ENCODE measurements at places on chromosomes 4 and X.

DNA sequence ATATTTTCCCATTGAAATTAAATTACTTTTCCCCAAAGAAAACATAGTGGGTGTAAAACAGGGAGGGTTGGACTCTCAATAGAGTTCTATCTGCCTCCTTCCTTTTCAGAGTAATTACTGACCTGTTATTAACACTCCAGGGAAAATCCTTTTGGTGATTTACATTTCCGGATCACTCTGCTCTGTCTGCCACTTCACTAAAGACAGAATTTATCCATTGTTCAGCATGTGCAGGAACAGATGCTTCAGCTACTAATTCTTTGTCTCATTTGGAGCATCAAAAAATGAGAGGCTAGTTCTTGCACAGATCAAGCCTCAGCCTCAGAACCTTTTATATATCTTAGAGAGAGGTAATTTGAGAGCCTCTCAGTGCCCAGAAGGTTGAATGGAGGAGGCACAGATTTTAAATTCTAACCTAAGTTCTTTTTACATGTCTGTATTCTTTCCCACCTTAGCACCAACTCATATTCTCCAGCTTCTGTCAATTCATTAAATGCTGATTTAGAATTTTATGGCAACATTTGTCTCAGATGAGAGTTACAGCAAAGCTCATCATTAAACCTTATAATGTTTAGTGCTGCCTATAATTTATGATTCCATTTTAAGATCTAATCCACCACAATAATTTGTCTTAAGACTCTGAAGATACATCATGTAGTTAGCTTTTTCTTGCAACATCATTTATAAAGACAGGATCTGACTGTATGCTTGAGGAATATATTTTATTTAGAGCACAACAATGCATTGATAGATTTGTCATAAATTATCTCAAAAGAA lies 1494.4 kb downstream of the STIM2 start:
- no peak for DNase-seq

GRCh38 chrX:44400588-44400987 lies 57.1 kb upstream of the EFHC2 start:
- no peak for DNase-seq

- no peak for DNase-seq
Observed at GRCh38 chr4:71732706-71733105, 51.2 kb downstream of the GC start.

DNA sequence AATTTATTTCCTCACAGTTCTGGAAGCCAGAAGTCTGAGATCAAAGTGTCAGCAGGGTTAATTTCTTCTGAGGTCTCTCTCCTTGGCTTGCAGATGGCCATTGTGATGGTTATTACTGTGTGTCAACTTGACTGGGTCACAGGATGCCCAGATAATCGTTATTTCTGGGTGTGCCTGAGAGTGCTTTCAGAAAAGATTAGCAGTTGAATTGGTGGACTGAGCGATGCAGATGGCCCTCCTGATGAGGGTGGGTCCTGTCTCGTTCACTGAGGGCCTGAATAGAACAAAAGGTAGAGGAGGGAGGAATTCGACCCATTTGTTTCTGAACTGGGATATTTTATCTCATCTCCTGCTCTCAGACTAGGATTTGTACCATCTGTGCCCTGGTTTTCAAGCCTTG lies 15.7 kb downstream of the SMIM43 start:
- DNase-seq: no peak

- peak; percentile 74 for DNase-seq
Observed at GRCh38 chrX:47619486-47620302, at the start of gene SYN1. Gene SYN1 (minus strand): TSS chrX:47619857. CDS start chrX:47619728, 129 bp downstream.

- DNase-seq: no peak
Observed at GRCh38 chr4:70624226-70624793, 4.2 kb upstream of the ENAM start.

DNA sequence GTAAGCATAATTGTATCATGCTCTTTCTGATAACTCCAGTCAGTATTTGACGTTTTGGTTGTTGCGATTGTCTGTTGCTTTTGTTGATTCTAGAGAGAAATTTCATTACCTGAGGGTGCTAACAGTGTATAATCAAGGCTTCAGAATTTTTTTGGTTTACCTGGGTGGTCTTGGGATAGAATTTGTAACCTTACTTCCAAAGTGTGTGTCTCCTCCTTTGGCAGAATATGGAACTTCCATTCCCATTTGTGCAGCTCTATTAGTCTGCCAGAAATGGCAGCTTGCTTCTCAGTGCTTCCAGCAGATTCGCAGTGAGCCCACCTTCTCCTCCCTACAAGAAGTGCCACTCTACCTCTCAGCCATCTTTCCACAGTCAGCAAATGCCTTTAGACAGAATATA lies 5.3 kb downstream of the COPS4 start:
- no peak for DNase-seq

- no peak for DNase-seq
Observed at GRCh38 chrX:21973321-21974010, 33.0 kb downstream of the SMS start.

- DNase-seq: no peak
Observed at GRCh38 chrX:133185119-133185518, 33.0 kb downstream of the TFDP3 start.

DNA sequence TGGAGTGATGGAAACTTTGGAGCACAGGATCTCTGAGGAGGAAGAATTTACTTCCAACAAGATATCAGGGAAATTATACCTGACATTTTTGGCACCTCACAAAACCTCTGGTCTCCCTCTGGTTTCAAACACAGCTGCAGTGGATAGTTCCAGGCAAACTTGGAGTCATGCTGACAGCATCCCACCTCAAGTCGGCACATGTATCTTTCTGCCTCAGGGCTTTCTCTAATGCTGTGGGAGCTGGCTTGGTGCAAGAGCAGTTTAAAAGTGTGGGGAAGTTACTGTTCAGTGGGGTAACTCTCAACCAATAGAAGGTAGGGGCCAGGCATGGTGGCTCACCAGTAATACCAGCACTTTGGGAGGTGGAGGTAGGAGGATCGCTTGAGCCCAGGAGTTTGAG lies 207.1 kb upstream of the NHS start:
- DNase-seq: no peak

GRCh38 chr4:112213856-112214255 lies 17.7 kb upstream of the AP1AR start:
- no peak for DNase-seq

GRCh38 chr4:107799669-107800450 lies 24.9 kb upstream of the SGMS2 start:
- no peak for DNase-seq

GRCh38 chr4:6423575-6423974 lies 48.8 kb downstream of the PPP2R2C start:
- no peak for DNase-seq

DNA sequence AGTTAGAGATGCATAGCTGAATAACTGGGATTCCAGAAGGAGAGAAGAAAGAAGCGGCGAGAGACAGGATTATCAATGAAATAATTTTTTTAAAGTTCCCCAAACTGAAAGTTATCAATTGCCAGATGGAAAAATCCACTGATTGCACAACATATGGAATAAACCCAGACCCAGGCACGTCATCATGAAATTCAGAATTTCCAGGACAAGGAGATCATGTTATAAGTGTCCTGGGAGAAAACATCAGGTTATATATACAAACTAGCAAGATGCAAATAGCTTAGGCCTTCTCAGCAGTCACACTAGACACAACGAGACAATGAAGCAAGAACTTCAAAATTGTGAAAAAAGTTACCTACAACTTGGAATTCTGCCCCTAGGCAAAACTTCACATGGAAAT lies 200.0 kb downstream of the PALLD start:
- no peak for DNase-seq

DNA sequence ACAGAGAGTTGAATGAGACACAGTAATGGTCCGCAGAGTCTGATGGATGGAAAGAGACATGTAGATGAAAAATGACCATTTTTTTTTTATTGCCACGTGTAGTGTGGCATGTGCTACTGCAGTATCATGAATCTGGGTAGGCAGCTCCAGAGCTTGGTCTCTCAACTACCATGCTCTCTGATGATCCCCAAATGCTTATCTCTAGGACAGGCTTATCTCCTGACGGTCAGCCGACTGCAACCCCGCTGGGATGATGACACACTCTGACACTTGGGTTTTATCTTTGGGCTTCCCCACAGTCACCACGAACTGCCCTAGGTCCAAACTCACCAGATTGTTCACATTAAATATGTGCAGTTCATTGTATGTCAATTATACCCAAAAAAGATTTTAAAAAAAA lies 239.7 kb downstream of the QDPR start:
- no peak for DNase-seq

DNA sequence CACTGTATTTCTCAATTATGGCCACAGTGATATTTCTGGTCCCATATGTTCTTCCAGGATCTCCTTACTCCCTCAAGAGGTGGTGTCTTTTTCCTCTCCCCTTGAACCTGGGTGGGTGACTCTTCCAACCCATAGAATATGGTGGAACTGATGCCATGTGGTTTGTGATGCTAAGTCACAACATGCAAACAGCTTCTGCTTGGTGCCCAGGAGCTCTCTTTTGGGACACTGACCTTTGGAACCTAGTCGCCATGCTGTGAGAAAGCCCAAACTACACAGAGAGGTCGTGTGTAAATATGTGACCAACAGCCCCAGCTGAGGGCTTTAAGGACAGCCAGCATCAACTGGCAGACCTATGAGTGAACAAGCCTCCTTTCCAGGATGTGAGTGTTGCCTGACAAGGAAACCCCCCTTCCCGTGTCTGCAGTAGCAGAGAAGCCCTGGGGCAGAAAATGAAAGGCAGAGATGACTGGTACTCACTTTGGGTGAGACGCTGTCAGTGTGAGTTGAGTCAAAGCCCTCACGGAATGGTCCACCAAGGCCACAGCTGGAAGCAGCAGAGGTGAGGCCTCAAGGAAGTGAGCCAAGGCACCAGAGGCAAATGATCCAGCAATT lies 223.4 kb downstream of the BCOR start:
- DNase-seq: no peak

GRCh38 chrX:49230500-49231232 lies 2.5 kb downstream of the CACNA1F start:
- no peak for DNase-seq

DNA sequence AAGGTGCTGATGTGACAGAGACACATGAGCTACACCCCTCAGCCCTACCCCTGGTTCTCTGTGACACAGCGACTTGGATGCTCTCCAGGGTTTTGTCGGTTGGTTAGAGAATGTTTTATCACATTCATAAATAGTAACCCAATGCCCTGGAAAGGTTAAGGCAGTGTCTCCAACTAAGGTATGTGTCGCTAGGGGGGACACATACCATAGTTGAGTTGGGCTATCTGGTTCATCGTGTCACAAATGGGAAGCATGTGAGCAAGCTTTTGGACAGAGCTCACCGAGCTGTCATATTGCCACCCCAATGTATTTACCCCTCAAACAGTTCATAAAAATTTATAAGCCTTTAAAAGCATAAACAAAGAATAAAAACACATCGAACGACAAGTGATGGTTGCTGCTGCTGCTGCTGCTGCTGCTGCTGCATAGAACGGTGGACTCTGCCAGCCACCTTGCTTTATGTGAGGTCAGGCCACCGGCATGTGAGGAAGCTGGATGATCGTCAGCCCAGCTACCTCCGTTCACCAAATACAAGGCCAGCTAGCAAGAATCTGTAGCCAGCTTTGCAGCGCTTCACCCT lies 55.9 kb downstream of the STOX2 start:
- DNase-seq: no peak

- DNase-seq: no peak
Observed at GRCh38 chrX:101417190-101417589, 9.2 kb downstream of the HNRNPH2 start.

DNA sequence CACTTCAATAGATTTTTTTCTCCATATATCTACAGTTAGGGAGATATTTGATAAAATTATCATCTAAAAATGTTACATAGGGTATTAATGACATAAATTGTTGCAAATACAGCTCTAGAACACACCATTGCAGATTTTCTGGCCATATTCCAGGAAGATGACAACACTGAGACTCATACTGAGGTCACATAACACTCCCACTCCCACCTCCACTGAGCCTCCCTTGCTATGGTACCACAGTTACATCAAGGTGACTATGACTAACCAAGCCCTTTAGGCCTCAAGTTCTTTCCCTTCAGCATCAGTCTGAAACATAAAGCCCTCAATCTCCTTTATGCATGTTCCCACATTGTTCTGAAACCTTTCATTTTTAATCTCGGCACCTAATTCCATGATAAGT lies 932.0 kb upstream of the IGFBP7 start:
- DNase-seq: no peak

DNA sequence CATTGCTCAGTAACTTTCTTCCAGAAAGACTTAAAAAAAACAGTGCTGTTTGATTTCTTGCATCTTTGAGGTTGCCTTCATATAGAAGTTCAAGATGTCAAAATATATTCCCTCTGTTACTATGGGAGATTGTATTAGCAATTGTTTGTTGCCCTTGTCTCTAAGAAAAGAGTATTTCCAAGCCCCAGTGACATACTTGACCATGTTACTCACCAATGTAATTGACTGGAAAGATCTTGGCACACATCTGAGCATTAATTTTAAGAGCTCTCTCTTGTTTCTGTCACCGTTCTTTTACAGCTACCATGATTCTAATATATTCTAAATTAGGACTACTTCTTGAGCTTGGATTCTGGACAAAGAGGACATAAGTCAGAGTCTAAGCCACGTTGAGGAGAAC lies 902.7 kb upstream of the EPHA5 start:
- DNase-seq: no peak

DNA sequence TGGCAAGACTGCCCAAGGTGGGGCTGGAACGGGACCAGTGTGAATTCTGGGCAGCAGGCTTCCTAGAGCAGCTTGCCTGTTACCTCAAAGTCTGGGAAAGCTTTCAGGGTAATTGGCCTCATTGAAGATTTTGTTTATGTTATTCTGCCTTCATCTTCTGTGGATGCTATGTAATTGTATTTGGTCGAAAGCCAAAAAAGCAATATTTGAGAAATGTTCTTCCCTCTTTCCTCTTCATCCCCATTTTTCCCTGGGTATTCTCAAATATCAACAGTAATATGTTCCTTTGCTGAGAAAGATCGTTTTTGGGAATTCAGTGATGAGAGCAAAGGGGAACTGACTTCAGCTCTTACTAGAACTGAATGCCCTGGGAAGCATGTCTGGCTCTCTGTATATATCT lies 12.9 kb downstream of the TMEM131L start:
- no peak for DNase-seq

DNA sequence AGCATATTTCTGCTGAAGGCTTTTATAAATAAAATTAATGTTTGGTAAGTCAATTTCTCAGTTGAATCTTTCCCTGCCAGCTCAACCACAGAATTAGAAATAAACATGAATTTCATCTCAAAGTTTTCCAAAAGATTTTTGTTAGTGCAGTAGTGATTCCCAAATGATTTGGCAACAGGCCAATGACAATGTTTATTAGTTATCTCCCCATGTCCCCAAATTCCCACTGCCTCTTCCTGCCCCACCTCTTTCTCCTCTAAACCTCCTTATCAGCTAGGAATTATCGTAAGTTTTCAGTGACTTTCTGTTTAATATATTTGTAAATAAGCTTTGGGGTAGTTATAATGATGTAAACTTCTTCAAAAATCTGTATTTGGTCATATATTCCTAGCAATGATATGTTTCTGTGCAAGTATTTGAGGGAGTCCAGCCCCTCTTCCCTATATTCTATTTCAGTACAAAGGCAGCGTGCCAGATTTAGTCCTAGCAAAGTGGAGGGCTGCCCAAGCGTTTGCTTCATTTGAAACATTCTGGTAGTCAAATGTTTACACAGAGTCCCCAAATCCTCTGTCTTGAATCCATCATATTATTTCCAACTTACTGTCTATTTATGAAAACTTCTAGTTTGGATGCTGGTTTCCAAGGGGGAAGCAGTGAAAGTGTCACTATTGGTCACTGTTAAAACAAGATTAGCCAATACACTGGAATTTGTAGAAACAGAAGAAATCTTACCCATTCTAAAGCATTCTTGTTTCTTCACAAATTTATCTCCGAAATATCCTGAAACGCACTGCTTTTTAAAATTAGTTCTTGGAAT lies 33.7 kb upstream of the ANKRD50 start:
- no peak for DNase-seq

GRCh38 chr4:141705048-141705746 lies 68.8 kb downstream of the IL15 start:
- no peak for DNase-seq

Measured in hypothalamus (tissue), 51 donors.